CD4-positive, alpha-beta T cell treated with Interleukin-17A for 1 hour (primary cell): ENCODE measurements at places on chromosomes 4 and X.

DNA sequence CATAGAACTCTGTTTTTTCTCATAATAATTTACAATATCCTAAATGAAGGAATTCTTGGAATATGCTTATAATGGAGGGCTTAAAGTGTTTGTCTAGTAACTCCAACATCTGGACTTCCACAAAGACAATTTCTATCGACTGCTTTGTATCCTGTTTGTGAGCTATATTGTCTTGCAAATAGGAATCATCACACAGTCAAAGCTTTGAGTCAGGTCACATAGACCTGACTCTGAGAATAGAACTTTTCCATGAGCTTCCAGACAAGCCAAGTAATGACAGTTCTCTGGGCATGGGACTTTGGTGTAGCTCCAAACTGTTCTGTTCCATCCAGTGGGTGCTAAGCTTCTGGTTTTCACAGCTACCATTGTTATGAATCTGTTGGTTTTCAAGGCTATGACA is 75.2 kb upstream of the GALNT7 start:
- no peak for DNase-seq

DNA sequence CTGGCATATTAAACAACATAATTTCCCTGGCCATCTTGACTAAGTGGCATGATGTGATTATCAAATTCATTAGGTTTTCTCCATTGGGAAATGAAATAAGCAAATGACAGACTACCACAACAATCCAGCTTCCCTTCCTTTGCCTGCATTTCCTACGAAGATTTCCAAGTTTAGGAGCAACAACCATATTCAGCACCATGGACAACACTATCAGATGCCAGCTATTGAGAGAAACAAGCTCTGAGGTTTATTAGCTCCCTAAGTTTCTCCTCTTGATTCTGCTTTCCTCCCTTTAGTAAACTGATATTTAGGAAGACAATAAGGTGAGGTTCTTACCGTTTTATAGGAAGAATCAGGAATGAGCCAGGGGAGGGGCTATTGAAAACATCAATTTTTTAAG is 36.2 kb downstream of the DCX start:
- DNase-seq = no peak

- DNase-seq = no peak
Measured at GRCh38 chr4:73770917-73771316, 30.5 kb downstream of the CXCL8 start.

- no peak for DNase-seq
Measured at GRCh38 chr4:24763631-24764297, 31.6 kb upstream of the SOD3 start.

DNA sequence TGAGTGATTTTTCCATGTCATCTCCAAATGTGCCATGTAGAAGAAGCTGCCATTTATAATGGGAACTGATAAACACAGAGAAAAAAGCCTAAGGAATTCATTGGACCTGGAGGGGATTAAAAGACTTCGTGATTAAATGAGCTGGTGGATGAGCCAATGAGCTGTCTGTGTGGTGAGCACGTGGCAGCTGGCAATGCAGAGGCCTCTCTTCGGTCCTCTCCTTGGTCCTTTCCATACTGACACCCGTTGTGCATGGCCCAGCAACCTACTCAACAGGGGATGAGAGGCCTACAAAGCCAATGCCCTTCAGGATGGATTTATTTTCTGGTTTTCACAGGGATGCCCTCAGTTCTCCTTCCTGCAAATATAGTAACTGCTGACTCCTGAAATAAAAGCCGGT is 87.7 kb upstream of the STS start:
- no peak for DNase-seq

- DNase-seq = no peak
Measured at GRCh38 chrX:130877892-130878341, 25.1 kb downstream of the ENOX2 start.

DNA sequence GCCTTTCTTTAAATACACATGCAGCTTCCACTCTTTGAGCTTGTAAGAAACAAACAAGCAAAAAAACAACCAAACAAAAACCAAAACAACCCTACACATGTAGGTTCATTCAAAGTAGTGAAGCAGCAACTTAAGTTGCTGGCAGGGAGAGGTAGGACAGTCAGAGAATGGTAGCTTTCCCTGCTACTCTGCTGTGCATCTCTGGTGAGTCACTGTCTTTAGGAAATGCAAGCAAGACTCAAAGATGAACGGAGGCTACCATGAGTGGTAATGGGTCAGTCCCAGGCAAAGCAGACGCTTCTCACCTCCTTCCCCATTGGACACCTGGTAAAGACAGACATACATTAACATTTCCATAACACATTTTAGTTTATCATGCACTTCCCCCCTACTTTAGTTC is 43.2 kb downstream of the PGRMC2 start:
- no peak for DNase-seq

GRCh38 chr4:55568905-55569504 is 22.3 kb upstream of the CLOCK start:
- no peak for DNase-seq

DNA sequence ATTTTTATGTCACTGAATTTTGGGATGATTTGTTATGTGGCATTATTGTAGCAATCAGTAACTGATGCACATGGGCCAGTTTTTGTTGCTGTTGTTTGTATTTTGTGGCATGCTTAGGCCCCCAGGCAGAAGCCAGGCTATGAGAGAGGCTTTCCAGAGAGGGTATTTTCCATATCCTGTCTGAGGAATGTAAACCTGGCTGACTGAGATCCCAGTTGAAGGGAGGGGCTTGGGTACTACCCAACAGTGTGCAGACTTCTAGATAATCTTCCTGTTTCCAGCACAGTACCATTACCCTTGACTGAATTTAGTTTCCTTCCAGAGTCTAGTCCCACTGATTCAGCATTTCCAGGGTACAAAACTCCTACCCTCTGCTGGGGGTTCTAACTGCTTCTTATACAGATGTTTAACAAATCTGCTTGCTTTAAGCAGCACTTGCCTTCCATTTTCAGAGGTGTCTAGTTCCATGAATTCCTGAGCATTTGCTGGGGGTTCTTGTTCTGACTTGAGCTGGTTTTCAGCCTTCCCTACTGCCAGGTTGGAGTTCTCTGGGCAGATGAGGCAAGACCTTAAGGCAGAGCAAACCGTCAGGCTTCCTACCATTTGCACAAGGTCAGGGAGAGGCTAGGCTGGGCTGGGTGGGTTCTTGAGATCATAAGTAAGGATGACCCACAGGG is 104.7 kb upstream of the EGFL6 start:
- no peak for DNase-seq

GRCh38 chr4:167966143-167966542 is 126.2 kb upstream of the ANXA10 start:
- no peak for DNase-seq

- no peak for DNase-seq
Measured at GRCh38 chr4:100177126-100177525, 13.1 kb downstream of the DDIT4L start.

- no peak for DNase-seq
Measured at GRCh38 chrX:75273483-75273882, 402 bp upstream of the UPRT start.

- DNase-seq = no peak
Measured at GRCh38 chr4:160709546-160709945, 1454.3 kb downstream of the FSTL5 start.

- no peak for DNase-seq
Measured at GRCh38 chr4:180217070-180217469, 2026.1 kb upstream of the TENM3 start.

GRCh38 chrX:18426004-18426320 is 554 bp downstream of the CDKL5 start:
- no peak for DNase-seq

GRCh38 chrX:12567857-12568256 is 223.4 kb upstream of the PRPS2 start:
- no peak for DNase-seq

- no peak for DNase-seq
Measured at GRCh38 chr4:128386761-128387599, 99.4 kb upstream of the PGRMC2 start.

DNA sequence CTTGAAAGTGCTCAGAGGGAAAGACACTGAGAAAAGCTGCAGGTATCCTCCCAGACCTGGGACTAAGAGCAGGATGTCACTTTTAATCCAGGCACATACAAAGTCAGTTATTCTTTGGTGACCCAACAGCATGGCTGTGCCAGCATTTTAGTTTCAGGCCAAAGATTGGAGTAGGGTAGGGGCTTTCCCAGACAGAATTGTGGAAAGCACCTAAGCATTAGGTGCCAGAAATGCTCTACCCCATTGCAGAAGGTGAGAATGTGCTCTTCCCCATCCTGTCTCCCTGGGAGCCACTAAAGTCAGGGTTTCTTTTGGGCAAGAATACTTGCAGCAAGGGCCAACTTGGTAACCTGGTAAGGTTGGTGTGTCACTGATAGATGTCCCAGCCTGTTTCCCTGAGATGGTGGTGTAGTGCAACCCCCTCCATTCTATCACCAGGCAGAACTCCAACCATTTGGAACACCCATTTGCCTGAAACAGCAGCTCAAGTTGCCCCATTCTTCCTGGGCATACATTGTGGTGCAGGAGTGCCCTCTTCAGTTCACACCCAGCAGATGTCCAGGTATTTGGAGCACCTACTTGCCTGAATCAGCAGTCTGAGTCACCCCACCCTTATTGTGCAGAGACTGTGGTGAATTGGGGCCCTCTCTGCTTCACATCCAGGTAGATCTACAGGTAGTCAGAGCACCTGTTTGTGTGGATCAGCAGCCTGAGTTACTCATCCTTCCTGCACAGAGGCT is 183.5 kb downstream of the ZC4H2 start:
- no peak for DNase-seq

- no peak for DNase-seq
Measured at GRCh38 chr4:85826060-85826678, 351.2 kb downstream of the ARHGAP24 start.

DNA sequence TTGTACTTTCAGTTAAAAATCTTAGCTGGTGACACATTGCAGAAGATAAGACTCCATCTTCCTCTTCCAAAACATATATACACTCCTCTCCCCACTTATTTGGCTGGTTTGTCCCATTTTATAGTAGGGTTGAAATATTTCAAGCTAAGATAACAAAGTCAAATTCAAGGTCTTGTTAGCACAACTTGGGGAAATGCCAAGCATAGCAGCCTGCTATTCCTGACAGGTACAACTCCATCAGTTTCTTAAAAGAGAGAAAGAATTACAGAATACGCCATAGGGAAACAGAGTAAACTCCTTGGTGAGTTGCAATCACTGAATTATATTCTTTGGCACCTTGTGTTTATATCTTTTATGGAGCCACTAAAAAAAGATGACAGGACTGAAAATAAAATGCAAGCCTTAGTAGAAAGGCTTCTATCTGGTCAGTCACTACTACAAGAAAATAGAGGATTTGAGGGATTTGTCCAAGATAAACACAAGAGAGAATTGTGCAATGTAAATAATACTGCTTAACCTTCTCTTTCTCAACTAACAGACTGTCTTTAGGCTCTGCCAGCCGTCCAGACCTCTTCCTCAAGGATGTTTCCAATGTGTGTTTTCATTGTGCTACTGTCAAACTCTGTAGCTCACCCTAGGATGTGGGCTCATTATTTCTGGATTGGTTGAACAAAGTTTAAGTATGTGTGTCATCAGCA is 170.3 kb downstream of the VEGFC start:
- no peak for DNase-seq

DNA sequence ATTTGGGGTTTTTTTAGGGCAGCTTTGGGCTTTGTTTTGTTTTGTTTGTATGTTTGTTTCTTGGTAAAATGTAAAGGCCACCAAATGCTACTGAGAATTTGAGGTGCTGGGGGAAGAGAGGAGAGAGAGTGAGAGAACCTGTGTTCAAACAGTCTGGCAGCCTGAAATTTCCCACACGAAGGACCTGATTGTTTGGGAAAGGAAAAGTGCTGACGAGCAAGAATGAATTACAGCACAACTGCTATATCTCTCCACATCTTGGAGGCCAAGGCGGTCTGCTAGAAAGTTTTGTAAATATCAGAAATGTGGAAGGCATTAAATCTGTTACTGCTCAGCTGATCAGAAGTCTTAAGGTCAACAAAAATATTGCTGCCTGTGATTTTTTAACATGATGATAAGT is 170.5 kb downstream of the PALLD start:
- DNase-seq = no peak

GRCh38 chr4:89344571-89344970 is 37.0 kb upstream of the GPRIN3 start:
- DNase-seq = no peak

GRCh38 chrX:40326186-40326965 is 228.6 kb upstream of the BCOR start:
- no peak for DNase-seq

- DNase-seq = no peak
Measured at GRCh38 chr4:87734084-87734483, 65.3 kb upstream of the IBSP start.

GRCh38 chr4:158649111-158649680 is 22.5 kb downstream of the C4orf46 start:
- no peak for DNase-seq

DNA sequence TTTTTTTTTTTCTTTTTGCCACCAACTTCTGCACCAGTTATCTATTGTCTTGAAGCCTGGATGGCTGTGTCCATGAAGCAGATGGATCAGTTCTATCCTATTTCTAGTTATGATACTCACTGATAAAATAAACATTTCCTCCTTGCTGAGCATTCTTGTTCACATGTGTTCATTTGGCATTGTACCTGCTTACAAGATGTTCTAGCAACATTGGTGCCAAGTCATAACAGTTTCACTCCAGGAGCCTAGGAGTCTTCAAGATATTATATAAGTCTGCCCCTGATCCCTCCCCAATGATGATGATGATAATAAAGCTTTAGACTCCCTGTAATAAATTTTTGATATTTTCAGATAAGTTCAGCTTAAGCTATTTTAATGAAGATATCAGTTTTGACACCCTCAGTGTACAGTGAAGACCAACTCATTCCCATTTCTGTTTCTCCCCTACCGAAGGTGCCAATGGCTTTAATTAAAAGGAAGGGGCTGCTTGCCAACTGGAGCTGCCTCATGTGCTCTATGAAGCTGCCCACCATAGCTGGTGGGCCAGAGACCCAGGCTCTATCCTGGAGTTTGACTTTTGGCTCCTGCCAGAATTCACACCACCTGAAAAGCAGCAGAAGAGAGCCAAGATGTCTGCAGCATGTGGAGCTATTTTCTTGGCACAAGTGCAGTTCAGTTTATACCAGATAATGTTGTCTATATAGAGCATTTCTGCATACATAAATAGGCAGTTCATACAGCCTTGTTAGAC is 265.4 kb upstream of the TET2 start:
- DNase-seq = no peak

DNA sequence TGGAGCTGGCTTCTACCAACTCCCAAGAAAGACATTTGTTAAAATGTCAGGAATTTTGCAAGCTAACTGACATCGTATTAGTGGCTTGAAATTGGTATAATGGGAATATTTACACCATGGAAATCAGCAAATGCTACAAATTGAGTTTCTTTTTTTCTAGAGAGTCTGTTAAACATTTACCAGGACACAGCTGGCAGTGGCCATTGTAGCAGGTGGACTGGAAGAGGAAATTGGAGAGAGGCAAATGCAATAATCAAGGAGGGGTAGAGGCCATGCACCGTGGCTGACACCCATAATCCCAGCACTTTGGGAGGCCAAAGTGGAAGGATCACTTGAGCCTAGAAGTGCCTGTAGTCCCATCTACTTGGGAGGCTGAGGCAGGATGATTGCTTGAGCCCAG is 32.9 kb upstream of the TSR2 start:
- DNase-seq = no peak
